ENCODE measurements at places on chromosomes 4 and X.

DNA sequence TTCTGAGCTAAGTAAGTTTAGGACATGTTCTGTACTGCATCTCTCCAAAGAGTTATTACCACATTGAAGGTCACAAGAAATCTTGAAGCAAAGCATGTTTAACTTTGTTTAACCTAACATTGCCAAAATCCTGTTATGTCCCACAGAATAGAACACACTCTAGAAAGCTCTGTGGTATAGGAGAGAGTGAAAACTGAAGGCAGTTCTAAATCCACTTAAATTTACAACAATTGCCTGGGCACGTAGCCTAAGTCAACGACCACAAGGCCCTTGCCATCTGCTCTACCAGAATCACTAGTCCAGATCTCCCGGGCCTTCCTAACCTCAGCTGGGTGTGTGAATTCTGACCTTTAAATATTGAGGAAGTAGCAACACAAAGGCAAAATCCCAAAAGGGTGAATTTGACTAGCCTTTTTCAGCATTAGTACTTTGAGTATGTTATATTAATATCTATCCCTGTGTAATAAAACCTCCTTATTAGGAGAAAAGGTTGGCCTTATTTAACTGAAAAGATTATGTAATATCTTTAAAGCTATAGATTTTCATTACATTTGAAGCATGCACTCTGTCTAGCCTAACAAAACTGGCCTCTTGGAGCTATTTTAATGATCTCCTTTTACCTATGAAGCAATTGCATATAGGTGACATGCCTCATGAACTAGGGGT lies 4.5 kb upstream of the MAML3 start:
- DNase-seq: no peak

GRCh38 chr4:47913861-47914219 lies 543 bp downstream of the NFXL1 start:
- DNase-seq: no peak

- DNase-seq: no peak
Observed at GRCh38 chr4:8439914-8440491, 520 bp downstream of the ACOX3 start.

DNA sequence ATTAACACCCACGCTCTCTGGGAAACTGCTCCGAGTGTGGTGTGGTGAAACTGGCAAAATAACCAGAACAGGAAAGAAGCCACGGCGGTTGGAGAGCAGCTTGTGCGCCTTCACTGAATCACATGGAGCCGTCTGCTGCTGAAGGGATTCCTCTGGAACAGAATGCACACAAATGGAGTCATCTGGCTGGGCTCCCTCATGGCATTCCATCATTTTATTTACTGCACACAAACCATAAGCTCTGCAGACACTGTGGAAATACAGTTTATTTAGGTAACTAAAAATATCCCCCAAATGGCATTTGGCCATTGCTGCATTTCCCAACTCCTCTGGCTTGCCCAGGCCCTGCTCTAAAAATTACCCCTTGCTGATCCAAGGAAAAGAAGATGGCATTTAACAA lies 187.0 kb upstream of the S100G start:
- no peak for DNase-seq

DNA sequence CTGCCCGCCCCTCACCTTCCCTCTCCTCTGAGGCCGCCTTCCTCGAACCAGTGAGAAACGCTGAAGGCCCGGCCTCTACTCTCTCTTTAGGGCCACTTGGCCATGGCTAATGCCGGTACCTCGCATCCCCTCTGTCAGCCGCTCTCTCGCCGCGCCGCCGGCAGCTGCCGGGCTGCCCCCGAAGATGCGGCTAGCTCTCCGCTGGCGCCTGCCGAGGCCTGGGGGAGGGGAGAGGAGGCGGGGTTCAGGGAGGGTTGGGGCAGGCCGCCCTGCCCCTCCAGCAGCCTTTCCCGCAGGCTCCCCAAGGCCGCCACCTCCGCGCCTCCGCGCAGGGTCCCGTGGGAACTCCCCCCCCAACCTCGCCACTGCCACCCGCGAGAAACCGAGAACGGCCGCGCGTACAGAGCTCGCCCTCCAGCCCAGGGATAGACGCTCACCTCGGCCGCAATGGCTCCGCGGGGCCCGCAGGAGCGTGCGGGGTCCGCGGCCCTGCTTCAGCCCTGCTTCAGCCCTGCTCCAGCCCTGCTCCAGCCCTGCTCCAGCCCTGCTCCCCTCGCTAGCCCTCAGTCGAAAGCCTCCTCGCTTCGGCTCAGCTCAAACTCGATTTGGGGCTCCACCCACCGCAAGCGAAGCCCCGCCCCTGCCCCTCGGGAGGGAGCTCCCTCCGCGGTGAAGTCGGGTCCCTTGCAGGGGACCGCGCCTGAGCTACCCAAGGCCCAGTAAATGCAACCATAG lies at the start of gene HUWE1:
Gene HUWE1, minus strand, starts transcription at position 569 of the 735 bp plus-strand sequence. CDS start 32,612 bp downstream, outside the sequence.
- peak; percentile 79 for DNase-seq

GRCh38 chrX:110210417-110211139 lies 107.3 kb downstream of the AMMECR1 start:
- no peak for DNase-seq

GRCh38 chr4:127140306-127140705 lies 492.5 kb upstream of the INTU start:
- DNase-seq: no peak

DNA sequence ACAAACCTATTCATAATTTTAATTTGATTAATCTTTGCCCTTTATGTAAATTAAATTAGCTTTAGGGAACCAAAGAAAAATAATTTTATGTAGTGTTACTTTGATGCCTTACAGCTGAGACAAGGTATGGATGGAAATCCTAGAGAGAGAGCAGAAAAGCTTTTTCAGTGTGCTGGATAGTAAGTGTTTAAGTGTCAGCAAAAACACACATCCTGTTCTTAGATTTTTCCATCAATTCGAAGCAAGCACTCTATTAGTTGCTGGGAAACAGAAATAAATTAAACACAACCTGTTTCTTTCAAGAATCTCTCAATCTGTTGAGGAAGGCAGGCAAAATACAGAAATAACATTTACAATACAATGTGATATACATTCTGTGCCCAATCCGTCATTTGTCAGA lies 327.8 kb downstream of the GALNTL6 start:
- no peak for DNase-seq

- peak; percentile 4 for DNase-seq
Observed at GRCh38 chrX:11239230-11239629, 54.0 kb upstream of the AMELX start.

DNA sequence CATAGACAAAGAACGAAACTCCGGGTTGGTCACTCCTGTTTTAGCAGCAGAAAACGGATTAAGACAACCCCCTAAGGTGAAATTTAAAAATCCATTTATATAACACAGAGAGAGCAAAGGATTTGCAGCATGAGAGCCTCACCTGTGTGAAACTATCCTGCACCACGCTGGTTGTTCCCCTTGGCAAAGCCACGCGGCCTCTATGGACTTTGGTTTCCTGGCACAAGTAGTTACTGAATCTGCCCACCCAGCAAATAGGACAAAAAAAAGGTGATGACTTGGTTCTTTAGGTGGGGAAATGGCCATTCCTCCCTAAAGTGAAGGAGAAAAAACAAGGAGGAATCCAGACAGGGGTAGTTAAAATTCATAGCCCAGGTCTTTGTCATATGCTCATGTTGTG lies 133.1 kb downstream of the PLS3 start:
- no peak for DNase-seq

GRCh38 chr4:39908284-39908683 lies 69.4 kb downstream of the PDS5A start:
- no peak for DNase-seq

DNA sequence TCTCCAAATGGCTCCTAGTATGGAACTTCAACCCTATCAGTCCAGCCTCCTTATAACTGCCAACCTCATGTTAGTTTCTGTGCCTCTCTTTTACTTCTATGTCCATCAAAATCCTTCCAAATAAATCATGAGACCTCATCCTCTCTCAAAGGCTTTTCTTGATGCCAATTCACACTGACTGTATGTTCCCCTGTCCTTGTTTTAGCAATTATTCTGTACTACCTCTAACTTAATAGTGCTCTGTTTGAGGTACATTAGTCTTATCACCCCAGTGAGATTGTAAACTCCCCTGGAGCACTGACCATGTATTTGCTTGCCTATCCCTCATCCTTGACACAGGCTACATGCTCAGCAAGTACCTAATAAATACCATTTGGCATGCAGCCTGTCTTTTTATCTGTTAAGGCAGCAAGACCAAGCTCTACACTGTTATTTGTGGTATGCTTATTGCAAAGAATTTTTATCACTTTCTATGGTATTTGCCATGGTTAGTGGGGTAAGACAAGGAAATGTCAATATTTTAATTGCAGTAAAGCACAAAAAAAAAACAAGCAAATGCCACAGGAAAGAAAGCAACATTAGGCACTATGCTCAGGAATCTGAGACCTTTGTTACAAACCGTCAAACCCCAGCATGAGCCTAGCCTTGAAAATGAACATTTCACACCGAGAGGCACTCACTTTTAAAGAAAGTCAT lies 119.2 kb downstream of the SMARCA1 start:
- no peak for DNase-seq

- DNase-seq: no peak
Observed at GRCh38 chr4:86356425-86357210, 3.2 kb downstream of the MAPK10 start.

GRCh38 chr4:8744083-8744805 lies 127.4 kb downstream of the HMX1 start:
- no peak for DNase-seq

GRCh38 chr4:139658586-139659382 lies 6.8 kb upstream of the MGST2 start:
- DNase-seq: no peak

DNA sequence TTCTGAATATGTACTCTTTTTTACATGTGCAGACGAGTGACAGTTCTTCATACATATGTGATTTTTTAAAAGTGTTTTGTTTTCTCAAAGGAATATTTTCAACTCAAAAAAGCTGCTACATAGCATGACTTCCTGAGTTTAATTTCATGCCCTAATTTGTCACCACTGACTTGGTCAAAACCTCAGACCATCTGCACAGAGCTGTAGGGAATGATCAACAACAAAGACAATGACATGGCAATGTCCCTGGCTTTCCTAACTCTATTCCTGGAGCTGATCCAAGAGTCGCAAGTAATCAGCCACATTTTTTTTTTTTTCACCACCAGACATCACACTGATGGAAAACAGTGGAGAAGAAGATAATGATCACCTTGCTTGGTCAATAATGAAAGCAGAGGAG lies 97.7 kb downstream of the TMA16 start:
- DNase-seq: no peak

GRCh38 chr4:38560768-38561558 lies 103.0 kb upstream of the KLF3 start:
- peak; percentile 13 for DNase-seq

GRCh38 chr4:94722748-94723147 lies 35.0 kb upstream of the BMPR1B start:
- no peak for DNase-seq

DNA sequence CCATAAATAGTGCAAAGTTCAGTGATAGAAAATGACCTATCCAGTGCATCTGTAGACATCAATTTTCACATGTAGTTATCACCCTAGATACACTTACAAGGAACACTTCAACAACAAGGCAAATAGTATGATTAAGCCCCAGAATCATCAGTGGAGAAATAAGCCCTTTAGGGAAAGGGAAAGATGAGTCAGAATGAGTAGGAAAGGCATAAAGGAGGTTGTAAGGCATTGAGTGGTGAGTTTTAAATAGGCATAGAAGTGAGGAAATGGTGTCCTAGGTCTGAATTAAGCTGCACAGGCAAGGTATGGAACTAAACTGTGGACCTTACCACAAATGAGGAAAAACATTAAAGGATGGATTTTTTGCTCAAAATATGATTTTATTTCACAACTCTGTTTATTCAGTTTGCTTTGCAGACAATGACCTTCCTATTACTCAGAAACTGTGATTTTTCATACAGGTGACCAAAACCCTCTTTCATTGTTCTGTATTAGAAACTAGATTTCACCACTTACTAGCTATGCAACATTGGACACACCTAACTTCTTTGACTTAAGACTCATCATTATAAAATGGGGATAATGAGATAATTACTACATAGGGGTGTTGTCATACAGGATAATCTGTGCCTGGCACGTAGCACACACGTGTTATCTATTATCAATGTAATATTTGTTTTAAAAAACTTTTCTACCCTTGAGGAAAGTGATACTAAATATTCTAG lies 57.0 kb upstream of the MAP9 start:
- DNase-seq: no peak

DNA sequence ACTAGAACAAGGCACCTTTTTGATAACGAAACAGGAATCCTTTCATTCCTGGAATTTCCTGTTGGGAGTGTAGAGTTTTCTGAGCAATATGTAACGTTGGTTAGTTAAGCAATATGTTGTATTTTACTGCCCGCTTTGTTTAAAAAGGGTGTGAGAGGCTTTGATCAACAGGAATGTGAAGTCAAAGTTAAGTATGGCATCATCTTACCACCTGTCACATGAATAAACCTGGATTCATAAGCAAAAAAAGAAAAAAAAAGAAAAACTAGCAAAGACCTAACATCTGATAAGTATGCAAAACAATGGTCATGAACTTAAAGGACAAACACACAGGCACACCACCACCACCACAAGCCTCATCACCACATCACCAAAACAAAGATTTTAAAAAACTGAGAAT lies 7.1 kb upstream of the CXCL5 start:
- no peak for DNase-seq

- DNase-seq: no peak
Observed at GRCh38 chr4:8276358-8277240, 7.0 kb downstream of the HTRA3 start.

DNA sequence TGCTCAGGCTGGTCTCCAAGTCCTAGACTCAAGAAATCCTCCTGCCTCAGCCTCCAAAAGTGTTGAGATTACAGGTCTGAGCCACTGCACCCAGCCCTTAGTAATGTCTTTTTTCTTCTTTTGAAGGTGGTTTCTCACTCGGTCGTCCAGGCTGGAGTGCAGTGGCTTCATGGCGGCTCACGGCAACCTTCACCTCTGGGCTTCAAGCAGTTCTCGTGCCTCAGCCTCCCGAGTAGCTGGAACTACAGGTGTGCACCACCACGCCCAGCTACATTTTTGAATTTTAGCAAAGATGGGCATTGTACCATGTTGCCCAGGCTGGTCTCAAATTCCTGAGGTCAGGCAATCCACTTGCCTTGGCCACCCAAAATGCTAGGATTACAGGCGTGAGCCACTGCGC lies 32.3 kb upstream of the ASMTL start:
- no peak for DNase-seq

DNA sequence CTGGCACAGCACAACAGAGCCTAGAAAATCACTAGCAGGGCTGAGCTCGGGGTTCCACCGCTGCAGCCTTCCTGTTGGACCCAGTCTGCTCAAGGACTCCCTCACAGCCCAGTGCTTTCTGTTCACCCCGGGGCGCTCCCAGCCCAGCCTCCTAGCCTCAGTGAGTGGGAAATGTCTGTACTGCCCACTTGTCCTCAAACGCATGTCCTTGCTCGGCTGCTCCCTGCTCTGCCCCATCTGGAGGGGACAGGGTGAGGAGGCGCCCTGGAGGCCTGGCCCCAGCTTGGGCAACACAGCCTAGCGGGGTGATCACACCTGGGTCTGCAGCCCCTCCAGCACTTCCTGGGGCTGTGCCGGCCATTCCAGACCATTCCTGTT lies 11.9 kb upstream of the CCNQ start:
- DNase-seq: no peak

GRCh38 chr4:151304226-151304625 lies 21.2 kb downstream of the SH3D19 start:
- no peak for DNase-seq

Data from T-helper 2 cell treated with Interferon-gamma antibody and Interleukin-4, amounts not matched to agents 5 μg/mL and 100 μg/mL, for 36 hours (primary cell).